ENCODE measurements at places on chromosomes 16 and 17. TPM values are rescaled to one million over a fixed set of nuclear protein-coding genes. Genes with fewer than 3 reads are reported as not detected.

GRCh38 chr17:12028611-12029010, 7.9 kb downstream of the MAP2K4 start:
- no peak for DNase-seq

RASD1 gene
- total RNA-seq = 0.54 TPM

DNA sequence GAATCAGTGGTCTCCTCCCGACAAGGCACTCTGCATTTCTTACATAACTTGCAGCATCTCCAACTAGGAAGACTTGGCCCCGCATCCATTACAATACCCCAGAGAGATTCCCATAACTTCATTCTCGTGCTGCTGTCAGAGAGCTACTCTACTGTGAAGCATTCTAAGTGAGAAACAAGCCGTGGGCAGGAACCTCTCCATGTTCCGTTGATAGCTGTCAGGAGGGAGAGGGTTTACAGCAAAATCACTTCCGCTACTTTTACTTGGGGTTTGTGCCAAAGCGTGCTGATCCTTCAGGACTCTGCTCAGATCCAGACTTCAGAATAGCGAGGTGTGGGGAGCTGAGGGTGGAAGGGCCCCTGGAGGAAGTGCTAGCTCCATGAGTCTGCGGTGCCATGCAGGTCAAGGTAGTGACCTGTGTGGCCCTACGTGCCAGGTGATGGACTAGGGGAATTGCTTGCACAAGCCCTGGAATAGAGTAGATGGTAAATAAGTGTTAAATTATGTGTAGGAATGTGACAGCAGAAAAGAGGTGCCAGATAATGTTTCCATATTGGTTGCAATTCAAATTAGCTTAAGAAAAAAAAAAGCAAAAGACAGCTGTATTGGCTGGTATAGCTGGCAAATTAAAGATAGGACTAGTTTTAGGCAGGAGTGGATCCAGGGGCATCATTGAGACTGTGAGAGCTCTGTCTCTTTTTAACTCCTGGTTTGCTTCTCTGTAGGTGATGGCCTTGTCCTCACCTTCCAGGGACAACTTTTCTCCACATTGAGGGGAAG, 358.5 kb upstream of the ERCC4 start:
- no peak for DNase-seq

- no peak for DNase-seq
Measured at GRCh38 chr16:85480727-85481101, 132.4 kb upstream of the GSE1 start.

GRCh38 chr17:68777856-68778694, 176.9 kb upstream of the FAM20A start:
- DNase-seq = no peak

DNA sequence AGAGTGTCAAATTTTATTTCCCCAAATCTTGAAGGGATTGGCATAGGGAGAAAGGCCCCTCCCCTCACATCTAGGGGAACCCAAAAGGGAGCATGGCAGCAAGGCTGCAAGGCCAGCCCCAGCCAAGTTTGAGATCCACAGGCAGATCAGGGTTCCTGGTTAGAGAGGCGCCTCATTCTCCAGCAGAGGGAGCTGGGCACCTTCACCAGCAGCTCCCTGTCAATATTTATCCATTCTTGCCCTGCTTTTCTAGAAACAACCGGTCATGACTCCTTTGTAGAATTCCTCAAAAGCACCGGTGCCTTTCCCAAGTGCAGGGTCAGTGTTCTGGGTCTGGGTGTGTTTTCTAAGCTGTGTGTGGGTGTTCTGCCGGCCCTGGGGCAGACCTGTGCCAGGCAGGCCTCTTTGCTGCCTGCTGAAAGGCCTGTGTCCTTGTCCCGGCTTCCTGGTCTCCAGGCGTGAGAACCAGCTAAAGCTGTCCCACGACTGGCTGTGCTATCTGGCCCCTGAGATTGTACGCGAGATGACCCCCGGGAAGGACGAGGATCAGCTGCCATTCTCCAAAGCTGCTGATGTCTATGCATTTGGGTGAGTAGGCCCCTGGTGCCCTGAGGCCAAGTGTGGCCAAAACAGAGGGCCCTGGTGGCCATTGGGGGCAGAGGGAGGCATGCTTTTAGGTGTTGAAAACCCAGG, 21.2 kb upstream of the LGALS9 start:
- peak; percentile 27 for DNase-seq

GRCh38 chr17:66508896-66509844, 206.8 kb downstream of the PRKCA start:
- DNase-seq = peak; percentile 90

- no peak for DNase-seq
Measured at GRCh38 chr17:44346064-44346844, 1.2 kb downstream of the GRN start.

GRCh38 chr16:89374393-89374960, 115.9 kb downstream of the ANKRD11 start:
- DNase-seq = peak; percentile 55

DNA sequence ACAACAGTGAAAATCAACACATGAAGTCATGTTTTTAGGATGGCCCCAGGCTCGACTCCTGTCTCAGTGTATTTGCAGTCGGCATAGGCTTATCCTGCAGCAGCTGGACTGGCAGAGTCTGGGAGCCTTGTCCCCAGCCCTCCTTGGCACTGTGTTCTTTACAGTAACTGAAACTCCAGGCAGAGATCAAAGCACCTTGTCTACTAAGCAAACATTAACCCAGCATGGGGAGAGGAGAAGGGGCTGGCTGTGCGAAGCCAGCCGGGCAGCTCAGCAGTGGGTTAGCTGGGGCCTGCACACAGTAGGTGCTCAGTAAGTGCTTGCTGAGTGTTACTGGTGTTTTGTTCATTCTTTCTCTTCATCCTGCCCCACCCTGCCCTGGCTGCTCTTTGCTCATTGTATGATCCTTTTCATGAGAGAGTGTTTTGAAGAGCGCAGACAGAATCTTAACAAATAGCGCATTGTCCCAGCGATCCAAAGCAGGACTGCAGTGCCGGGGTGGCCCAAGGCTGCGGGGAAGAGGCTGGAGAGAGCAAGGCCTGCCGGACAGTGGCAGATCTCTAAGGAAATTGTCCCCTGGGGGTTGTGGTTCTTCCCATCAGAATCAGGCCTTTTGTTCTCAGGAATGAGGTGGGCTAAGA, 23.5 kb upstream of the ITGB4 start:
- no peak for DNase-seq

DNA sequence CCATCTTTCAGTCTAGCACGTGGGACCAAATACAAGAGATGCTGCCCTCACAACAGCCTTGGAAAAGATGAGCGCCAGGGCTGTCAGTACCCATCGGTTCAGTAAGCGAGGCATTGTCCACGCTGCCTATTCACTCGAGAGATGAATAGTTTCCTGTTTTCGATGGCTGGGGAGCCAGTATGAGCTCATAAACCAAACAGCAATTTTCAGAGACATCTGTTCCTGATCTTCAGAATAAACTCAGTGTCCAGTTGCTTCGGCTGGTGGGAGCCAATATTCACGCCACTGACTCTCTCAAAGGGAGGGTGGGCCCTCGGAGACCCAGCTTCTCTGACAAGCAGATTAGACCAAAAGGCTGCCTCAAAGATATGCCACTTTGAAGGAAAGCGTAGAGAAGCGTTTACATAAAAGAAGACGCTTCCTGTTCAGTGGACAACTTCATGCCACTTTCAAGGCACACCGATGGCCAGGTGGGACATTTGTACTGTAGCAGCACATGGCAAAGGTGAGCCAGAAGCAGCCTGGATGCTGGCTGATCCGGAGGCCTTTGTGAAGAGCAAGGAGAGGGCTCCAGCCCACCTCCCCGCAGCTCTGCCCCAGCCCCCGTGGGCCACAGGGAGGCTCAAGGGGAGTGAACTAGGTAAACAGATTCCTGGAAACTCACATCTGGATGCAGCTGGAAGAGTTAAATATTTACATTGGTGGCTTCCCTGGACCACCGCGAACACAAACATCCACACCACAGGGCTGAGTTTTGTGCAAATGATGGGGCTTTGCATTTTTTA, 6.0 kb downstream of the TIMM22 start:
- peak; percentile 89 for DNase-seq

- DNase-seq = no peak
Measured at GRCh38 chr16:25546791-25547190, 145.0 kb upstream of the HS3ST4 start.

DOC2A gene
- not detected for total RNA-seq

- no peak for DNase-seq
Measured at GRCh38 chr17:3851461-3852100, 5.5 kb upstream of the NCBP3 start.

LRRC59 gene
- 241 TPM for total RNA-seq

GRCh38 chr17:57852092-57852954, 2.5 kb upstream of the MRPS23 start:
- DNase-seq = no peak

GRCh38 chr16:19883296-19883965, 1.2 kb downstream of the GPRC5B start:
- DNase-seq = peak; percentile 25

- no peak for DNase-seq
Measured at GRCh38 chr16:84427553-84427952, 59.2 kb downstream of the ATP2C2 start.

GRCh38 chr16:89446136-89446974, 44.0 kb downstream of the ANKRD11 start:
- DNase-seq = no peak

- DNase-seq = no peak
Measured at GRCh38 chr16:8087597-8088289, 502.6 kb downstream of the TMEM114 start.

ANKRD40CL gene
- not detected for total RNA-seq

DNA sequence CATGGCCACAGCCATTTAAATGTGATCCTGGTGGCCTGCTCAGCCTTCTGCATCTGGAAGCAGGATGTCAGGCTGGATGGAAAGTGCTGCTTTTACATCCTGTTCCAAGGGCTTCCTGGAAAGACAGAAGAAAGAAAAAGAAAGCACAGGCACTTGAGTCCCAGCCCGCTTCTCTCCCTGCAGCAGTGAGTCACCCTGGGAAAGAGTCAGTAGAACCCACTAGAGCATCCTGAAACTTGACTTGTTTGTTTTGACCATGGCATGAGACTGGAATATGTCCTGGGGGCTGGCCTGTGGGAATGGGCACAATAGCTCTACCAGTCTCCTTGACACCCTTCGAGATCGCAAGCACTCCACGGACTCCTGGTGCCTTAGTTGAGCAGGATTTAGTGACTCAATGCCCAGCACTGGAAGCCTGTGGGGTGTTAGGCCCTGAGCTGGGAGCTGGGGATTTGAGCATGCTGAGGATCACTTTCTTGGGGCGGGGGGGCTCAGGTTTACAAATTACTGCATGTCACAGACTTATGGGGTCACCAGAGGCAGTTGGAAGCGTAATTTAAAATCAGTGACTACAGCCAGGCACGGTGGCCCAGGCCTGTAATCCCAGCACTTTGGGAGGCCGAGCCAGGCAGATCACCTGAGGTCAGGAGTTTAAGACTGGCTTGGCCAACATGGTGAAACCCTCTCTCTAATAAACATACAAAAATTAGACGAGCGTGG, 22.1 kb upstream of the GNA13 start:
- peak; percentile 78 for DNase-seq

DNA sequence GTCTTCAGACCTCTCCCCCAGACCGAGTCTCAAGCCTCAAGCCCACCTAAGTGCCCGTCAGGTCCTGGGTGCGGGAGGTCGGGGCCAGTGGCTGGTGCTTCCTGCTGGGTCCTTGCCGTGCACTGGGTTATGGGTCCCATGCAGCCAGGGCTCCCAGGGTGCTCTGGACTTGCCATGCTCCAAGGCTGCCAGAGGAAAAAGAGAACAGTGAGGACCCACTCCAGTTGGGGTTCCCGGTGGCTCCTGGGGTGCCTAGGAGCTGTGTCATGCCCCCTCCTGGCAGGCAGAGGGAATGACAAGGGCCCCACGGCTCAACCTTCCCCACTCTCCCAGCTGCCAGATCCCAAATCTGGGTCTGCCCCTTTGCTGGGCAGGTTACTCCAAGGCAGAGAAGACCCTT, 3.8 kb downstream of the SNX20 start:
- no peak for DNase-seq

DNA sequence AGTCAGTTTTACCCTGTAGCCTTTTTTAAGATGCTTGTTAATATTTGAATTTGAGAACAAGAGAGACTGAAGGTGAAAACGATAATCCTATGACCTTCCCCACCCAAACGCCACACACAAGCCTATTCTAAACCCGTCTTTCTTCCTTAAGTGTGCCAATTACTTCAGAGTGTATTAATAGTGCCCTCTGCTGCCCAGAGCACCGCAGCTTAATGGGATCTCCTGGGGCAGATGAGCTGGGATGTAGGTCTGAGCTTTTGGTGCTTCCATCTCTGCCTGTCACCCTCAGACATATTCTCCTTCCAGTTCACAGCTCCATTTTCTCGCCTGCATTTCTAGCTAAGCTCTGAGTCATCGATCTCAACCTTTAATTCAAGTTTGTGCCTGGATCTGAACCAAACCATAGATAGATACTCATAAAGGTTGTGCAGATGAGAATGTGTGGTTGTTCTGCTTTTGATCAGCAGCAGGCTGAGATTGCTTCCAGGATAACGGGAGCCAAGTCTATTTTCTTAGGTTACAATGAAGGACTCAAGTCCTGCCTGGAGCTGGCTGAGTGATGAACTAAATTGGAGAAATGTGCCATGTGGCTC, 46.4 kb upstream of the CDH13 start:
- DNase-seq = no peak

RND2 gene
- 1.1 TPM for total RNA-seq

GRCh38 chr17:33964344-33964979, 290.6 kb upstream of the CCL2 start:
- no peak for DNase-seq

DNA sequence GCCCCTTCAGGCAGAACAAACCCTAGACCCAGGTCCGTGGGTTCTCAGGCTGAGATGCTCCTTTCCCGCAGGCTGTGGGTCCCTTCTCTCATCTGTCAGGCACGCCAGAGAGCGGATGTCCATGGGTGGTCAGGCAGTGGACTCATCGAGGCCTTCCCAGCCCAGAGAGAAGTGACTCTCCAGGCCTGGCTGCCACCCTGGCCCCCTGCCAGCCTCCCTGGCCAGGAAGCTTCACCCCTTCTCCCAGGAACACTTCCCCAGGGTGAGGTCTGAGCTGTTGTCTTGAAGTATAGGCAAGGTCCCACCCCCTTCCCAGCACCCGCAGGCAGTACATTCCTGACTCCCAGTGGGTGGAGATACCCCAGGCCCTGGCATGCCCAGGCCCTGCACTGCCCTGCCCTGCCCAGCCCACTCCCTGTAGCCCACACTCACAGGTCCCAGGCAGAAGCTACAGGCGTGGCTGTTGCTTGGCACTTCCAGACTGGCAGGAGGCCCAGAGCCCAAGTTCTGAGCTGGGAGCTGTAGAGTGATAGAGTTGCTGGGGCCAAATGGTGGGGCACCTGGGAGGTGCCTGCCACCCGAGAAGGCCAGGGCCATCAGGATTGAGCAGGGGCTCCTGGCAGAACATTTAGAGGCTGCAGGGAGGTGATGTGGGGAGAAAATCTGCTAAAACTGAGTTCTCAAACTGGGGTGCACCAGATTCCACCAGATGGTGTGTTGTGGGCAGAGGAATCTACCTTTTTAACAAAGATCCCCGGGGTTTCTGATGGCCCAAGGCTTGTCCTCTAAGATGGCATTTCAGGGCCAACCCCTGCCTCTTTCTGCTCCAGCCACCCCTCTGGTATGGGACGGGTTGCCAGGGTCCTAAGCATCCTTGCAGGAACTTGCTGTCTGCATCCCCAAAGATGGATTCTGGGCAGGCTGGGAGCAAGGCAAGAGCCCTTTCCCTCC, 6.7 kb downstream of the ITGA3 start:
- peak; percentile 73 for DNase-seq

CMTM3 gene
- total RNA-seq = 4.5 TPM

CRHR1 gene
- not detected for total RNA-seq

GRCh38 chr17:79705674-79706073, 25.1 kb upstream of the ENPP7 start:
- DNase-seq = no peak
